ENCODE measurements at places on chromosomes 3 and 15.

DNA sequence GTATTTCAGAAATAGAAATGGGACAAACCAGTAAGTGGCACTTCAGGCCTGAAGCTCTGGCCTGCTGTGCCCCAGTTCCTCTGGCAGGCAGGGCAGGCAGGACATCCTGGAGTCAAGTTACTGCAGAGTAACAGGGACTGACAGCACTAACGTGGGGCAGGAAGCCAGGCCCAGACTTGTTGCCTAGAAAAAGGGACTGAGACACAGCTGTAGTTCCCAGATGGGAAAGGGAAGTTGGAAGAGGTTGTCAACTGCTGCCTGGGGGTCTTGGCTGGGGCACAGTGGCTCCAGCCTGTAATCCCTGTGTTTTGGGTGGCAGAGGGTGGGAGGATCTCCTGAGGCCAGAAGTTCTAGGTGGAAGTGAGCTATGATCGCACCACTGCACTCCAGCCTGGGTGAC, 171.9 kb downstream of the FMN1 start:
- DNase-seq, result no peak

- DNase-seq, result no peak
These were observed 22.3 kb upstream of the IL1RAP start for GRCh38 chr3:190491533-190492054.

GRCh38 chr3:88586121-88586640, 436.4 kb downstream of the C3orf38 start:
- DNase-seq, result no peak

GRCh38 chr15:75107908-75108838, 84.8 kb downstream of the PPCDC start:
- no peak for DNase-seq

GRCh38 chr3:127955728-127956127, 40.7 kb downstream of the KBTBD12 start:
- DNase-seq, result no peak

DNA sequence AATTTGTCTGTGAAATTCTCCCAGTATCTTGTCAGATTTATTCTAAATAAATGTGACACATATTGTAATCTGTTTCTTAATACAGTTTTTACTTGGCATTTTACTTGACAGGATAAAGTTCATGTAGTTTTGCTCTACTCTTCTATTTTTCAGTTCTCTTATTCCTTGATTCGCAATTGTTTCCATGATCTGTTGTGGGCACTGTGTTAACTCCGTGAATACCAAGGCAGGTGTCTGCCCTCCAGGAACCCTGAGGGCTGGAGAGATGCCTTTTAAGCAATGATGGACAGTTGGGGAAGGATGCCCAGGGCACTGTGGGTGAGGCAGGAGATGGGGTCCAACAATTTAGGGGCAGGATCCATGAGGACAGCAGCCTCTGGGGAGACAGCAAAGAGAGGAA, 3.1 kb downstream of the CLDN11 start:
- DNase-seq, result no peak

DNA sequence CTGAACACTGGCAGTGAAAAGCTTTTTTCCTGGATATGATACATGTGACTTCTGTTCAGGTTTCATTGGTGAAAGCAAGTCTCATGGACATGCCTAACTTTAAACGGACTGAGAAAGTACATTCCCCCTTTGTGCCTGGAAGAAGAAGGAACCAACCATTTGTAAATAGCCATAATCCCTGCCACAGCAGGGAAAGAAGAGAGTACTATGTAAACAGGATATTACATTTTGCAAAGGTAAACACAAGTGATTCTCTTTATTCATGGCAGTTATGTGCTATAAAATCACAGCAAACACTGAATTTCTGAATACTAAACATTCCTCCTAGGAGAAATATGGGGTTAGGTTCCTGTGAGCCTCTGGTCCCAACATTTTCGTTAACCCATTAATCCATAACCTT, 46.8 kb downstream of the PRICKLE2 start:
- DNase-seq, result no peak

DNA sequence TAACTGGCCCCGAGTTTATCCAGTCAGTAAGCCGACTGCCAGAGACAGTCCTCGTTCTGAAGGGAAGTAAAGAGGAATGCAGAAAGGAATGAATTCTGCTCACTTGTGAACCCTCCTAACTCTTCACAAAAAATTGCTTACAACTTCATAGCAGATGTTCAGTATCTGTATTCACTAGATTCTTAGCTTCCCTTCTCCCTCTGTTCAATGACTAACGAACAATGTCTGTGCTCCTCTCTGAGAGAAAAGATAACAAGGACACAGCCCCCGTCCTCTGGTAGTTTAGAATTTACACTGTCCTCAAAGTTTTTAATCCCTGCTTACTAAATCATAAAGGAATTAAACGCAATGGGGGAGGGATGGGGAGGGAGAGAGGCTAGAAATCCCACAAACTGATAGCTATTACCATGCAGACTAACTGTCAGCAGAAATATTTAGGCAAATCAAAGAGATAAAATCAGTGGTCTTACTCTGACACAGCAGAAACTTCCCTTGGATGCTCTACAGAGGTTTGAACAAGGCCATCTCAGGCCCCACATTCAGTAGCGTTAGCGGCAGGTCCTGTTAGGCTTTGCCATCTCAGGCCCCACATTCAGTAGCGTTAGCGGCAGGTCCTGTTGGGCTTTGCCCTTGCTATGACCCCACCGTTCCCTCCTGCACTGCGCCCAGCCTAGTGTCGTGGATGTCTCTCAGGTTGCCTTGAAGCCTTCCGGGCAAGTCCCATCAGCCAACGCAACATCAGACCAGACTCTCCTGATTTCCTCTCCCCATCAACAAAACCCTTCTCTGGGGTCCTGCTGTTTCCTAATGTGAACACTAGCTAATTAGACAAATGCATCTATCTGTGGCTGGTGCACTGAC, 23.4 kb downstream of the NRROS start:
- DNase-seq, result no peak

DNA sequence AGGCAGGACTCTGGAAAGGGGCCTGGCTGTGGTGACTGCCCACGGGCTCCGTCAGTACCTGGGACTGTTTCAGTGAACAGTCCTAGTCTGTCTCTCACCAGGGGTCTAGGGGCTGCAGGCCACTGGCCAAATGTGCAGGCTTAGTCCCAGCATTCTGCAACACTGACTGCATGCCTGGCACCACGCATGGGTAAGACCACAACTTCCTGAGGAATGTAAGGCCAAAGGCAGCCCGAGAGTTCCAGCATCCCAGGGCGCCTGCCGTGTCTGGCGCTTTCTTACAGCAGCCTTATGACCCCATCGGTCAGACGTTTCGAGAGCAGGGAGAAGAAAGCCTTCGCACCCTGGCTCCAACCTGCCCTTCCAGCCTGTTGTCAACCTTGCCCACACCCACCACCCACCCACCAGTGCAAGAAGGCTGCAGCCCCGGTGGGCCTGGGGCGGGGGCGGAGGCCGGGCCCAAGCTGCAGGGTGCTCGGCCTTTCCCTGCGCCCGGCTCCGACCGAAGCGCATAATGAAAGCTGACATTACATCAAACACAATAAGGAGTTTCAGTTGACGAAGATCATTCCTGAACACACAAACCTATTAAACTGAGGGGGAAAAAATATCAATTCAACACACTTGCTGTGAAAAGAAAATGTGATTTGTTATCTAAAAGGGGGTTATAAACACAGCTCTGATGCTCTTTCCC, 29.5 kb upstream of the TMEM115 start:
- DNase-seq, result no peak

DNA sequence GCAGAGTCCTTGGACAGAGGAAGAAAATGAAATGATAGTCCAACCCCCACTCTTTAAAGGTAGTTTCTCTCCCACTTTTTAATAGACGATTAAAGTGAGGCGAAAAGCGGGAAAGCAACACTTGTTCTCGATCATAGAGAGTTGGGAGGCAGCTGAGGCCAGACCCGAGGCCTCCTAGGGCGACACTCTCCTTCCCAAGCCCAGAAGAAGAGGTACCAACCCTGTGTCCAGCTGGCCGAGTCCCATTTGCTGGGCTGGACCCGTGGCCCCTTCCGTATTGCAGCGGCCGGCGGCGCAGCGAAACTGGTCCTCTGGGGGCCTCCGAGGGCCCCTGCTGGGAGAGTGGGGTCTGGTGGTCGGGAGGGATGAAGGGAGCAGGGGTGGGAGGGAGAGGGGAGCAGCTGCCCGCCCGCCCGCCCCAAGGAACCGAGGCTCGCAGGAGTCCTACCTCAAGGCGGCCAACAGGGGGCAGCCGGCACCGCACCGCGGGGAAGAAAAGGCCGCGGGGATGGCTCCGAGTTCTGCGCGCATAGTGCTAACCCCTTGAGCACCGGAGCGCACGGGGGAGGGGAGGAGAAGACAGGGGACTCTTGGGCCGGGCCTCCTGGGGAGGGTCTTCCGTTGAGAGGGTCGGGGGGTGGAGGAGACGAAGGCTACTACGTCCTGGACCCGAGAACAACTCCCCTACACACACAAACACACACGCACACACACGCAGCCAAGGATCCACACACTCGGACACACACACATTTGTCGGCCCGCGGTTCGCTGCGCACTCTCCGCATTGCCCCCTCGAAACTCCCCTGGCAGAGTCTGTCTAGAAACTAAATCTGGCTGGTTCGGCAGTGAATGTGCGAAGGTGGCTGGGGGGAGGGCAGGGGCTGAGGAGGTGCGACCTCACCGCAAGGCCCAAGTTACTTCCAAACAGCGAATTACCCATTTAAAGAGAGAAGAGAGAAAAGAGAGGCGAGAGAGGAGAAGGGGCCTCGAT, 2.0 kb downstream of the WNT5A start:
- DNase-seq, result no peak

GRCh38 chr3:123705488-123706285, 120.8 kb upstream of the HACD2 start:
- no peak for DNase-seq

- DNase-seq, result no peak
These were observed 104.3 kb downstream of the LINGO1 start for GRCh38 chr15:77528290-77528967.

DNA sequence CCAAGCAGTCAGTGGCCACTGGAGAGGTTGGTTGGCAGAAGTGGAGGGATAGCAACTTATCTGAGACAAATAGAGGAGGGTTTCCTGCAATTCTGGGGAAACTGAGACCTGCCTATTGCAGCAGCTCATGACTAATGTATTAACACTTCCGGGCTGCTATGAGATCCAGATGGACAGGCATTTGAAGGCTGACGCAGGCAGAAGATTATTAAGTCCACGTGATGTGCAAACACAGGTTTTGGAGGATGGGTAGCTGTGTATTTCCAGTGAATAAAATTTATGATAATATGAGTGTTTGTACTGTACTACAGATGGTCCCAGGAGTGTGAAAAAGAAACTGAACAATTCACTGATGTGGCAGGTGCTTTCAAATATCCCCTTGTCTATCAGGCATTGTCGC, 28.5 kb upstream of the CFAP161 start:
- DNase-seq, result no peak

- DNase-seq, result no peak
These were observed 6.1 kb downstream of the CDHR4 start for GRCh38 chr3:49793486-49794085.

- DNase-seq, result no peak
These were observed 17.5 kb upstream of the MYO5A start for GRCh38 chr15:52546031-52546751.

- no peak for DNase-seq
These were observed 138.5 kb downstream of the ARPP21 start for GRCh38 chr3:35777563-35778554.

DNA sequence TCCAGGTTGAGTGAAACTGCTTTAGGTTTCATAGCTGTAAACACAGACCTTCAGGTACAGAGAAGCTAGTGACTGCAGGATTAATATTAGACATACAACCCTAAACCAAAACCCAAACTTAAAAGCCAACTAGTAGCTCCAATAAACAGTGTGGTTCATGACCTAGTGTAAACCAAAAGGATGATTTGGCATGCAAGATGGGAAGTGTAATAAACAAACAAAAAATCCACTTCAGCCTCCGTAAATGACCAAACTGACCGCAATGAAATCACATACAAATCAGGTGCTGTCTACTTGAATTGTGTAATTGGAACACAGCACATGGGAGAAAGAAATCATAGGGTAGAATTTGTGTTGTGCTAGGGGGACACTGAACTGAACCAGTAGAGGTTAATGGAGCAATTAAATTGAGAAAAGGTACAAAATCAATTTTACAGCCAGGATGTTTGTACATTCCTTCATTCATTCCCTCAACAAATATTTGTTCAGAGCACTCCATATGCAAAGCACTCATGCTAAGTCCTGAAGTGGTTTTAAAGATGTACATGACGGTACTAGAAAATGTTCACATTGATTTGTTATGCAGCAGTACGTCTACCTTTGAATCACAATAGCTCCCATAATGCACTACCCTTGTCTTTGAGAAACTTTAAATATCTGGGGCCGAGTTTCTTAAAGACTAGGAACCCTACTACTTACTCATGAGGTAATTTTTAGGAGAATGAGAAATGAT, 21.4 kb upstream of the CHST2 start:
- no peak for DNase-seq

GRCh38 chr15:92958105-92958504, 58.0 kb downstream of the CHD2 start:
- no peak for DNase-seq

DNA sequence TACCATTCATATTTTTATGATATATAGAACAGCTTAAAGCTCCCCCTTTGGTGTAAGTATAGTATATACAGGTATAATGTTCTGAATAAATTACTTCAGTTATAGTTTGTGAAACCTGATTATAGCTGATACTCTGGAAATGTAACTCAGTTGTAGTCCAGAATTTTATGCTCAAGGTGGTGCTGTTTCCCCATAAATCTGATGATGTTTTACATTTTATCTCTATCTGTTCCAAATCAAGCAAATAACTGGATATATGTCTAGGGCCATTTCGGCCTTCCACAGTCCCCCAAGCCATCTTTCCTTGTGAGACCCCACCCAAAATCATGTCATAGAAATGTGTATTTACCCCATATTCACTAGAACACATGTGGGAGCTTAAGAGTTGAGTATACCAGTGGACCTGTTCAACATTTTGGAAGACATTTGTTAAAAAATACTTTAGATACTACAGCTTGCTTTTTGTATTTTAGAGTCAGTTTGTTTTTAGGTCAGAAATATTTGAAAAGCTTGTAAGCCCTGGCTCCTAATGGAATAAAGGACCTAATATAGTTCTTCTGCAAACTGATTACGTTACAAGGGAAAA, 107.1 kb downstream of the ATG7 start:
- DNase-seq, result no peak

- no peak for DNase-seq
These were observed 38.6 kb downstream of the SGO1 start for GRCh38 chr3:20147361-20147760.

DNA sequence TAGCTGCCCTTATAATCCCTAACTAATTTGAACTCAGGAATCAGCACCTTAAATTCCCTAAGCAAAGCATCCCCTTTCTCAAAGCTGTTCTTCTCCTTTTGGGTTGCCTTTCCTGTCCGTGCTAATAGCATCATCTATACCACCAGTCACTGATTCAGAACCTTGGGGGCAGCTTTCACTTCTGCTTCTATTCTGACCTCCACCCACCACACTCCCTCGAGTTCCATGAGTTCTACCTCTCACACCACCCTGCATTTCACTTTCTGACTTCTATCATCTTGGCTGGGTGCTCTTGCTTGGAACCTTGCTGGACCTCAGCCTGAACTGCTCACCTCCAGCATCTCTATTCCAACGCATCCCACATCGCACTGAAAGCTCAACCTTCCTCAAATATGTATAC, 55.4 kb upstream of the KCNMB2 start:
- DNase-seq, result no peak

GRCh38 chr3:111859061-111859973, at the start of gene PHLDB2:
Gene PHLDB2 (plus strand): TSS chr3:111859265. CDS start chr3:111884078, 24,813 bp downstream.
- no peak for DNase-seq

- DNase-seq, result no peak
These were observed 28.3 kb upstream of the ALDH1L1 start for GRCh38 chr3:126208606-126209256.

Measured in esophagus squamous epithelium (tissue), 5 donors.